ENCODE measurements at places on chromosomes 6 and 20. TPM values are rescaled to one million over a fixed set of nuclear protein-coding genes. Genes with fewer than 3 reads are reported as not detected.

DNA sequence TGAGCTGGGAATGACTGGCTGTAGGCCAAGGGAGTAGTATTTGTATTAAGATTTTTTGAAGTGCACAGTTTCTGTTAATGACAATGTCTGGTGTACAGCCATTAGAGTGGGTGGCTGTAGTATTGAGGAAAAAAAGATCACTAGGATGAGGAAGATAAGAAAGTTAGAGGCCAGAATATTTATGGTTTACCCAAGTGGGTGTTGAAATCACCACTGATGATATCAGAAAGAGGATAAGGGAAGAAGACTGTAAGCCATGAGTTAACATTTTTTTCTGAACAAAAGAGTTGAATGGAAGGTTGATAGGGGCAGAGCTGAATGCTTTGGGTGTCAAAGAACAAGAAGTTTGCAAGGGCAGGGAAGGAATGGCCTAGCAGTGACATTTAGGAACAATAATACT, 104.7 kb downstream of the PRDM13 start:
- no peak for DNase-seq

- DNase-seq, result no peak
These were observed 112.3 kb downstream of the TSHZ2 start for GRCh38 chr20:53084408-53084997.

BPIFB2 gene
- polyA plus RNA-seq, result not detected

- DNase-seq, result peak; percentile 67
These were observed 91.3 kb upstream of the PRDM1 start for GRCh38 chr6:105994591-105995390.

STX11 gene
- 2.9 TPM for polyA plus RNA-seq

RIPOR2 gene
- 29.9 TPM for polyA plus RNA-seq

FRK gene
- 0.68 TPM for polyA plus RNA-seq

TNF gene
- polyA plus RNA-seq, result 0.31 TPM

SLC52A3 gene
- polyA plus RNA-seq, result not detected

- DNase-seq, result no peak
These were observed 288.1 kb upstream of the ID4 start for GRCh38 chr6:19549109-19549508.

TTK gene
- polyA plus RNA-seq, result 9.7 TPM

DNA sequence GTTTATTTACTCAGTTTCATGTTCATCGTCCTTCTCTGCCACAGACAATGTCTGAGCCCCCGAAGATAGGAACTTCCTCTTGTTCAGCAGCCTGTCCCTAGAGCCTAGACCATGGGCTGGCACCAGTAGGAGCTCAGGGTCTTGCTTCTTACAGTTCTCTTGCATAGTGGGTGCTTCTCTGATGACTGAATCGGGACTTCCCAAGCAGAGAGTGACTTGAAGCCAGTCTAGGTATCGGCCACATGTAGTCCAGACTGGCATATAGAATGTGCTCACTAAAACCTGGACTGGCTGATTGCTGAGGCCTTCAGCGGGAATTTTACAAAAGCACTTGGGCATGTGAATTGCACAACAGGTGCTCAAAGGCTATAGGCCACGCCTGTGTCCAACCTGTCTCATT, 52.0 kb downstream of the PRDM1 start:
- no peak for DNase-seq

DNA sequence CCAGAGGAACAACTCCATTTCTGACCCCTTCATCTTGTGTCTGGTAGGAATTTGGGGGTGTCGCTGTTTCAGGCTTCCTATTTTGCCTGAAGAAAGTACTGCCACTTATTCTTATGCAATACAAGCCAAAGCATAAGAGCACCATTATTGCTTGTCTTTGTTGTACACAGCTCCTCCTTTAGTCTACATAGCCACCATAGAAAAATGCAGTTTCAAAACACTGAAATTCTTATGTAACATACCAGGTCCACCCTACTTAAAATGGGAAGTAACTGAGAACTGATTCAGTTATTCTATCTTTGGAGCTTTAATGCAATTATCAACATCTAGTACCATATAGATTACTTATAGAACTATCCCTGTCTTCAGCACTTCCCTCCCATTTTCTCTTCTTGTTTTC, 255.5 kb downstream of the ARHGAP18 start:
- DNase-seq, result no peak

PCSK2 gene
- 3.6 TPM for polyA plus RNA-seq

CD83 gene
- polyA plus RNA-seq, result 18.2 TPM

DNA sequence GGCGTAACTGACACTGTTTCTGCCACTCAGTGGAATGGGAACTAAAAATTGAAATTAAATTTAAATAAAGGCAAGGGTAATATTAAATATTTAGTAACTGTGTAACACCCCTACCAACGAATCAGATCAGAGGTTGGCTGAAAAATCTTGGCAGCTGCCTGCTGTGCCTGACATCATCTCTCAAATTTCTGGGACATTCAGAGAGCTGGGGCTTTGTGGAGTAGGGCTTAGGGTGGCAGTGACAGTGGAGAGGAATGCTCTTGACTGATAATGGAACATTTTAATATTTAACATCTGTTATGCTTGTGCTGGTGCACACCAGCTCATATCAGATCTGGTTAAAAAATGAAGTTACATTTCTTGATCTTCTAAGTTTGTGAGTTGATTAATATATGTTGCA, 62.2 kb downstream of the RFPL4B start:
- DNase-seq, result no peak

DNA sequence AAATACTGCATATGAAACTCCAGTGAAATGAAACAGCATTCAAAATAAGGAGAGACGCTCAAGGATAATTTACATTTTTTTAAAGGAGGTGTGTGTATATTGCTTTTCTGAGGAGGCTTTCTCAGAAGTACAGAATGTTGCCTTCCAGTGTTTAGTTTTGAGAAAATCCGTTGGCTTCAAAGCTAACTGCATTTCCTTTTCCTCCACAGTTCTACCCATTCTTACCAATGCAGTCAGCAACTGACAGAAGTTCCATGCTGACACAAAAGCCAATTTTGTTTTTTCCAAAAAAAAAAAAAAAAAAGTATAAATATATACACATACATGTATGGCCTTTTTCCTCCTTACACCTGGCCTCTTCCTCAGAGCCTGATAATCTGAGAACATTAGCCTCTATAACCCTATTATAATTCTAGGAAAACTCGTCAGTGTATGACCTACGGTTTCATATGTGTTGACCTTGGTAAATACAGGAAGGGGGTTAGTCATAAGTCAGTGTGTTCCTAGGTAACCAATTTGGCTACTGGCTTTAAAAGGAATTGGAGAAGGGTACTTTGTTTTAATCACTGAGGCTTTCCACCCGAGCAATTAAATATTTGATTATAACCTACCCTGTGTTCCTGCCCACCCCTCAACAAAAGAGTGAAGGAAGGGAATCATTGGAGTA, 24.2 kb downstream of the MGME1 start:
- no peak for DNase-seq

PSMG4 gene
- 20.8 TPM for polyA plus RNA-seq

- no peak for DNase-seq
These were observed 188.7 kb upstream of the GMDS start for GRCh38 chr6:2434116-2434515.

GRCh38 chr6:24194978-24195700, 69.1 kb downstream of the NRSN1 start:
- no peak for DNase-seq

DNA sequence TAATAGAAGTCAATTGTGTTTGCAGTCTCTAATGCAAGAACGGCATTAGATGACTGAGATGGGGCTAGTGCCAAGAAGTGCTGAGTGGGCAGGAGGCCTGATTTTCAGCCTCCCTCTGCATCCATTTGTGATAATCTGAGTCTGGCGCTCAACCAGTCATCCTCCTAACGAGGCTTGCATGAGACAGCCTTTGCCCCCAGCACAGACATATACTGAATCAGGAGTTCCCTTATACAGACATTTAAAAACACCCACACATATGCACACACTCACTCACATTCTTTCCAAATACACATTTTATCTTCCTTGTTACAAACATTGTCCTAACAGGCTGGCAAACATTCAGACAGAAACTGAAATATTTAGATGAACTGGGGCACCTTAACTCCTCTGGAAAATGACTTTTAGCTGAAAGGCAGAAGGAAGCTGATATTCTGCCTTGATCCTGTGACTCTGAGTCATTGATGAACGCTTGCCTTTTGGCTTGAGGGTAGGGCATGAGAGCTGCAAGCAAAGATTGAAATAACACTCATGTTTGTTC, 562.3 kb downstream of the DHX35 start:
- peak; percentile 34 for DNase-seq

GRCh38 chr20:35600993-35601973, 14.3 kb upstream of the SPAG4 start:
- peak; percentile 87 for DNase-seq

PMEPA1 gene
- 27.1 TPM for polyA plus RNA-seq

GRCh38 chr6:145924600-145924999, 39.6 kb downstream of the SHPRH start:
- DNase-seq, result no peak

DNA sequence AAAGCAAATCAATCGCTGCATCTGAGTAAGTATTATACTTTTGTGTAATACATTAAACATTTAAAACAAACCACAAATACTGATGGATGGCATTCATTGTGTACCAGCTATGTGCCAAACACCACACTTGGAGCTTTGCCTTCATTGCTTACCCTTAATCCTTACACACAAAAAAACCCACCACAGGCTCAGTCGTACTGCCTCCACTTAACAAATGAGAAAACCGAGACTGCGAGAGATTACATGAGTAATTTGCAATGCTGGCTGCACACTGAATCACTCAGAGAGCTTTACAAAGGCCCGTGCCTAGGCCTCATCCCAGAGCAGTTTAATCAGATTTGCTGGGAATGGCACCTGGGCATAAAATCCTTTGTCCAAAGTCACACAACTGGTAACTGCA, 130.5 kb downstream of the EDN1 start:
- no peak for DNase-seq

SIM1 gene
- polyA plus RNA-seq, result 5.5 TPM

DNA sequence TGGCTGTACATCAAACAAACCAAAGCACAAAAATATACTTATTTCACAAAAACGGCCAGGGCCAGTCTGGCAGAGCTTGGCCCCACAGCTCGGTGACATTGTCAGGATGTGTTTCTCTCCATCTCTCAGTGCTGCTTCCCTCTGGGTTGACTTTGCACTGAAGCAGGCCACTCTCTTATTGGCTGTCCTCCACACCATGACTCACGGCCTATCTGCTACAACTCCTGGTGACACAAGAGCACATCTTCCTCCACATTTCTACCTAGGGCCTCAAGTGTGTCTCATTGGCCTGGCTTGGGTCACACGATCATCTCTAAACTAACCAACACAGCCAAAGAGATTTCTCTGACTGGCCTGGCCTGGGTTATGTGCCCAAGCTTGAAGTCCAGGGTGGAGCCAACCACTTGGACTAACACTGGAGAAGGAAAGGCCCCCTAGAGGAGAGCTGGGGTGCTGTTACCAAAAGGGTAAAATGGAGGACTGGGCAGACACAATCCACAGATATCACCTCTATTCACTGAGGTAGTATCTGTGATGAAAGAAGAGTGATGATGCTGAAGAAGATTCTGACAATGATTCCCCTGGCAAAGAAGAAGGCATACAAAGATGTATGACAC, 159.8 kb upstream of the TSHZ2 start:
- no peak for DNase-seq

GRCh38 chr6:7468382-7469081, 72.9 kb upstream of the DSP start:
- no peak for DNase-seq

SAYSD1 gene
- 12.3 TPM for polyA plus RNA-seq

MATN4 gene
- 0.37 TPM for polyA plus RNA-seq

GRCh38 chr6:31110825-31111582, 1.4 kb downstream of the C6orf15 start:
- DNase-seq, result no peak

DNA sequence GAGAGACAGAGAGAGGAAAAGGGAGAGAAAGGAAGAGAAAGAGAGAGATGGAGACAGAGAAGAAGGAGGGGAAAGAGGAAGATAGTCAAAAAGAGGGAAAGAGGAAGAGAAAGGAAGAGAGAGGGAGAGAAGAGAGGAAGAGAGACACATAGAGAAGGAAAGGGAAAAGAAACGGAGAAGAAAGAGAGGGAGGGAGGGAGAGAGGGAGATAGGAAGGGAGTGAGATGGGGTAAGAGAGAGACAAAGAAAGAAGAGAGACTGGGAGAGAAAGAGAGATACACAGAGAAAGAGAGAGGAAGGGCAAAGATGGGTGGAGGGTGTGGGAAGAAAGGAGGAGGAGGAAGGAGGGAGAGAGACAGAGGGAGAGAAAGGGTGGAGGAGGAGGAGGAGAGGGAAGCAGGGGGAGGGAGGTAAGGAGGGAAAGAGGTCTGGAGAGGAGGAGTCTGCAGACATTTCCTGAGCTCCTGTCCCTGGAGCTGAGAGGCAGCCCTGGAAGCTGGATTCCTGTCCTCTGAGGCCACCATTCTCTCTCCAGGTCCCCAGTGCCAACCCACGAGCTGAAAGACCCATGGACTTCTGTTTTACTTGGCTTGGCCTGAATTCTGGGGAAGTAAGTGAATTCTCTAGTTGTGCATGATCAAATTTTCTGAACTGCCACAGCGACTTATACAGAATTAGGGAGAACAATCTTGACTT, 9.9 kb downstream of the FOXF2 start:
- DNase-seq, result no peak

HUS1B gene
- not detected for polyA plus RNA-seq

- DNase-seq, result no peak
These were observed 29.7 kb downstream of the ATXN1 start for GRCh38 chr6:16731478-16732051.

DNA sequence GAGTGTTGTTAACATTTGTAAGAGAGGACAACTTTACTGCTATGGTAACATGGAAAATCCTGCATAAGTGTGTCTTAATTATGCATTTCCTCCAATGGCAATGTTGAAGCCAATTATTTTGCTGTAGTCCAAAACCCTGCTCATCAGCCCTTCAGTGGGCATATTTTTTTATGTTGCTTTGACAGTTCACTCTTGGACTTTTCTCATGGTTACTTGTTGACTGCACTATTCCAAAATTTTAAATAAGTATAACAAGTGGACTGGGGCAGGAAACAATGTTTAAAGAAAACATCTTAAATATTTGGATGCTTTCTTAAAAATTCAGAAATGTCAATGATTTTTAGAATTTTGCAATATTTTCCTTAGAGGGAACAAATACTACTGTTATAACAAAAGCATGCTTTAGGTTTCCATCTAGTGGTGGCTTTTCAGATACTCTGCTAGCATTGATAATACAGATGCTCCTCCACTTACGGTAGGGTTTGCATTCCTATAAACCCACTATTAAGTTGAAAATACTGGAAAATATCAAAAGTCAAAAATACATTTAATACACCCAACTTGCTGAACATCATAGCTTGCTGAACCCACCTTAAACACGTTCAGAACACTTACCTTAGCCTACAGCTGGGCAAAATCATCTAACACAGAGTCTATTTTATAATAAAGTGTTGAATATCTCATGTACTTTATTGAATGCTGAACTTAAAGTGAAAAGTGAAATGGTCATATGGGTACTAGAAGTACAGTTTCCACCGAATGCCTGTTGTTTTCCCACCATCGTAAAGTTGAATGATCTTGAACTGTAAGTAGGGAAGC, 86.4 kb downstream of the ADGRG6 start:
- DNase-seq, result peak; percentile 61

- no peak for DNase-seq
These were observed 21.3 kb upstream of the MICB start for GRCh38 chr6:31476515-31477139.

- DNase-seq, result peak; percentile 15
These were observed 914 bp downstream of the SNAP91 start for GRCh38 chr6:83707829-83708545.

- no peak for DNase-seq
These were observed 28.3 kb upstream of the TMEM181 start for GRCh38 chr6:158531566-158531965.

- no peak for DNase-seq
These were observed 138.0 kb downstream of the UTRN start for GRCh38 chr6:144423167-144423566.

PRKN gene
- polyA plus RNA-seq, result 3.9 TPM

Data from muscle of arm (tissue), 14 donors.